Stimulated activated CD8-positive, alpha-beta memory T cell treated with anti-CD3 and anti-CD28 coated beads, Interleukin-7, amount 100 ng/mL, for 1 hour (primary cell): ENCODE measurements at places on chromosomes 4 and X.

- DNase-seq, result no peak
These were observed 136.7 kb downstream of the MAGEC2 start for GRCh38 chrX:142068365-142068764.

DNA sequence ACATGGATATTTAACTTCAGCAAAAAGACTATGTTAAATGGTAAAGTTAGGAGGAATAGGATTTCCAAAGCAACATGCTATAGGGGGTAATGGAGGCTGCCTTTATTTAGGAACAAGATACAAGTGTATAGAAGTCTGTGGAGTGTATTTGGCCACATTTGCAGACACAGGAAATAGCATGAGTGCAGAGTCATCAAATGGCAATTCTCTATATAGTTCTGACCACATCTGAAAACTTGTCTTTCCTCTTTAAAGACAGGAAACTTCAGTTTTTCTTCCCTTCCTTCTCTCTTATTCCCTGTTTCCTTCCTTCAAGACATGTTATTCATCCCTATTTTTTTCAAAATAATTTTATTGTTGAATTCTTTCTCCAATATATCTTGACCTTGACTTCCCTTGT lies 119.3 kb upstream of the PITX2 start:
- DNase-seq, result no peak

DNA sequence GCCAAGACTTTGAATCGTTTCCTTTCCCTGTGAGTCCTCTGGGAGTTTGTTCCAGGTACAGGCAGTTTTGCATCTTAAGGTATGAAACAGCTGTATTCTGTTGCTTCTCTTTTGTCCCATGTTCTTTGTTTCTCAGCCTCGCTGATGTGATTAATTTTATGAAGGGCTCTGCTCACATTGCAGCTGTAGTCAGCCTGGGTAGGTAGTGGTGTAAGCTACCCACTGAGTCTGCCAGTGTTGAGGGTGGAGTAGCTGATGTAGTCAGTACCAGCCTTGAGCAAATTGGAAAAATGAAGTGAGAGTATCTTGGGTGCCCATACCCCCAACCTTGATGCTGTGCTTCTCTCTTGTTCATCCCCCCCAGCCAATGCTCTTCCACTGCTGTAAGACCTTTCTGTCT lies 139.6 kb upstream of the SMIM31 start:
- no peak for DNase-seq

- DNase-seq, result no peak
These were observed 17.0 kb downstream of the RBMX2 start for GRCh38 chrX:130418740-130419139.

DNA sequence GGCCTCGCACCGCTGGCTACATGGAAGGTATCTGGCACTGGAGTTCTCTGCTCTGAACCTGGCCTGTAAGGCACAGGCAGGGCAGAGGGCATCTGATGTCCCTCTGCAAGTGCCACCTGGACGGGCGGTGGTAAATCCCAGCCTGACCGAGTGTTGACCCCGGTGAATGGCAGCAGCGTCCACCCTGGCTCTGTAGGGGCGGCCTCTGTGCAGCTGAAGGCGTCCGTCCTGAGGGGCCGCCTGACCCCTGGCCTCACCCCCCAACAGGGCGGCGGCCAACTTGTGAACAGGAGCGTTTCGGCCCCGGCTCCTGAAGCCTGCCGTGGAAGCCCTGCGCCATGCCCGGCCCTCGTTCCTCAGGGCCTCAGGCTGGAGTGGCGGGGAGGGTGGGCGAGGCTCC lies 51.4 kb downstream of the CPZ start:
- DNase-seq, result no peak

DNA sequence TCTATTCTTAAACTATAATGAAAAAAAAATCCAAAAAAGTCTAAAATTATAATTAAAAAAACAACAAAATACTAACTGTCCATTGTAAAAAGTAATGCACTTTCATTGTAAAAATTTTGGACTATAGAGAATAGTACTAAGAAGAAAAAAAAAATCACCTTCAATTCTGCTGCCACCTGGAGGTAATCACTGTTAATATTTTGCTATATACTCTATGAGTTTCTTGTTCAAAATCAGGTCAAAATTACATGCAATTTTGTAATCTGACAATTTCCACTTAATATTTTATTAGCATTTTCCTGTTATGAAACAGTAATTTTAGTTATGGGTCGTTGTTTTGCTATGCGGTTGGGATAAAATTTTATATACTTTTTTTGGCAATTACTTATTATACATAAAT lies 62.0 kb downstream of the HTT start:
- no peak for DNase-seq

- DNase-seq, result no peak
These were observed 103.5 kb upstream of the NOCT start for GRCh38 chr4:138911909-138912703.

DNA sequence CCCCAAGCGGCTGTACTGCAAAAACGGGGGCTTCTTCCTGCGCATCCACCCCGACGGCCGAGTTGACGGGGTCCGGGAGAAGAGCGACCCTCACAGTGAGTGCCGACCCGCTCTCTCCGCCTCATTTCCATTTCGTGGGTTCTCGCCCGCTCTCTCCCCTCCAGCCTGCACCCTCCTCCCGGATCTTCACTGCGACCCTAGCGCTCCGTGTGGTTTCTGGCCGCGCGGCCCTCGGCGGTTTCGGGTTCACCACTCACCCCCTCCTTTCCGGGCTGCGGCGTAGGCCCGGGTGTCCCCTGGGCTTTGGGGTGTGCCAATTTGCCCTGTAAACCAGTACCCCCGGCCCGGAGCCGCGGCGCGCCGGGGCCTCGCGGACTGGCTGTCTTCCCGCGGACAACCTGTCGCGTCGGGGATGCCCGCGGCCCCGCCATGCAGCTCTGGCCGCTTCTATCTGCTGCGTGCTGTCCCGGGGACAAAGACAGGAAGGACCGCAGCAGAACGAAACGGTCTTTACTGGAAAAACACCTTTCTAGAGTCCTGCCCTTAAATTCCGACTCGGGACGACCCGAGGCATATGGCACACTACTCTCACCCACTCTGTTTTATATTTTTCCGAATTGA lies 737 bp downstream of the FGF2 start:
- no peak for DNase-seq

- no peak for DNase-seq
These were observed 1.0 kb downstream of the AGA start for GRCh38 chr4:177441061-177441802.

DNA sequence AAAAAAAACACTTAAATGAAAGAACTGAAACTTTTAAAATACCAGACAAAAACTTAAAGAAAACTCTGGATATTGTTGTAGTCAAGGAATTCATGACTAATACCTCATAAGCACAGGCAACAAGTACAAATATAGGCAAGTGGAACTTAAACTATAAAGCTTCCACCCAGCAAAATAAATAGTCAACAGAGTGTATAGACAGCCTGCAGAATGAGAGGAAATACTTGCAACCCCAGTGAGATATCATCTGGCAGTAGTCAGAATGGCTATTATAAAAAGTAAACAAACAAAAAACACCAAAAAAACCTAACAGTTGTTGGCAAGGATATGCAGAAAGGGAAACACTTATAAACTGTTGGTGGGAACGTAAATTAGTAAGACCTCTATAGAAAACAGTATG lies 9.6 kb upstream of the RPS6KA6 start:
- DNase-seq, result no peak

- no peak for DNase-seq
These were observed 296.9 kb downstream of the INPP4B start for GRCh38 chr4:142549248-142549647.

DNA sequence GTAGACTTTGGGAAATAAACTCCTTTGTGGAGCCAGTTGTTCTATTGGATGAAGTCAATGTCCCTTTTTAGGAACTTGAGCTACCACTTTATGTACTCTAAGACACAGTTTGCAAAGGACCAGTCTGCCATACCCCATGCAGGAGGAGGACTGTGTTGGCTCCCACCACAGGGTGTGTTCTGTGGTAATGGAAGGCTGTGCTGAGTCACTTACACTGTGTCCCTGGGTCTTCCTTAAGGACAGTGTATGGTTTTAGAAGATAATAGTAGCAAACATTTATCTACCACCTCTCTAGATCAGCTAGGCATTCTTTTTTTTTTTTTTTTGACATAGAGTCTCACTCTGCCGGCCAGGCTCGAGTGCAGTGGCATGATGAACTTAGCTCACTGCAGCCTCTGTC lies 184.0 kb upstream of the PGRMC2 start:
- DNase-seq, result no peak

- DNase-seq, result no peak
These were observed 5.9 kb upstream of the PLA2G12A start for GRCh38 chr4:109735566-109736365.

DNA sequence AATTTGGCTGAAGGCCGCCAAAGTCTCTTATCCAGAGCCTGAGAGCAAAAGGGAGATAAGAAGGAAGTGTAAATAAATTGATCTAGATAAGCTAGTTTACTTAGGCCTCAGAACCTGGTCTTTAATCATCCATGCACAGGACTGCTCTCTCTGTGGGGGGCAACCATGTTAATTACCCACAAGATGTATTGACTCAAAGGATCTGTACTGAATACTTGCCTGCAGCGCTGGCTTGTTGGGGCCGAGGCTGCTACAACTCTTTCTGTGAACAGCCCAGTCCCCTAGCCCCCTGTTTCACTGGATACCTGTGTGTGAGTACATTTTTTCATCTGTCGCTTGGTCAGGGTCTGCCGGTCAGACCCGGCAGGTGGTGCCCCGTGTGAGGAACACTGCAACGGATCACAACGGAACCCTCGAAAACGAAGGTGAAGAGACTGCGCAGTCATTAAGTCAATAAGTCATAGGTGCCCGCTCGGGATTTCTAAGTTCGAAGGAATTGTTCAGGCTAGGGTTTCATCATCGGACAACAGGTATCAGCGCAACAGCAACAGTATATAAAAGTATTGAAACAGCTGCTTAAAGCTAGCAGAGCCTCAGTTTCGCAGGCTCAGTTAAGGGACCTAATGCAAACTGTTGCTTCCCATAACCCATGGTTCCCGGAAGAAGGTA lies 8.3 kb downstream of the MAGEA11 start:
- DNase-seq, result no peak

DNA sequence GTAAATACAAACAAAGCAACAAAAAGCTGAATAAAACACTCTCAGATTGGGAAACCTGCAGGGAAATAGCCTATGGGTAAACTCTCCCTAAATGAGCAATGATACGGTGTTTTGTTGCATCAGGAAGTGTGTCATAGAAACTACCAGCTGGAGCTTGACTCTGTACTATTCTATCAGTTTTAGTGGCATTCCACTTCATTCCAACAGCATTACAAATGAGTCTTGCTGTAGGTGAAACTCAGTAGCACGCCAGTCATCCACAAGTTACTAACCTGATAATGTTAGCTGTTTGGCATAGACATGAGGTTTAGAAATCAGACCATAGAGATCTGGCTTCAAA lies 24.9 kb downstream of the FGFBP1 start:
- no peak for DNase-seq

DNA sequence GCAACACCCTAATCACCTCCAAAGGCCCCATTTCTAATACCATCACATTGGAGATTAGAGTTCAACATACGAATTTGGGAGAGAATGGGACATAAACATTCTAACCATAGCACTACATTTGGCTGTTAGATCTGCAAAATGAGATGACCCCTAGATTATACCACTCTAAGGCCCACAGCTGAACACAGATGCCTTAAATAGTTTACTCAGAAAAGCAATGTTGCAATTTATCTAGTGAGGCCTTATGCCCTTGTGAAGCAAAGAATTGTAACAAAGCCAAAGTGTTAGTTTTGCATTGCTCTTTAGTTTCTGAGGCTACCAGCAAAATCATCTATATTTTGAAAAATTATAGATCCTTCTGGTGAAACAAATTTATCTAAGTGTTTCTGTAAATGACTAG lies 31.6 kb upstream of the ARHGEF6 start:
- DNase-seq, result no peak

DNA sequence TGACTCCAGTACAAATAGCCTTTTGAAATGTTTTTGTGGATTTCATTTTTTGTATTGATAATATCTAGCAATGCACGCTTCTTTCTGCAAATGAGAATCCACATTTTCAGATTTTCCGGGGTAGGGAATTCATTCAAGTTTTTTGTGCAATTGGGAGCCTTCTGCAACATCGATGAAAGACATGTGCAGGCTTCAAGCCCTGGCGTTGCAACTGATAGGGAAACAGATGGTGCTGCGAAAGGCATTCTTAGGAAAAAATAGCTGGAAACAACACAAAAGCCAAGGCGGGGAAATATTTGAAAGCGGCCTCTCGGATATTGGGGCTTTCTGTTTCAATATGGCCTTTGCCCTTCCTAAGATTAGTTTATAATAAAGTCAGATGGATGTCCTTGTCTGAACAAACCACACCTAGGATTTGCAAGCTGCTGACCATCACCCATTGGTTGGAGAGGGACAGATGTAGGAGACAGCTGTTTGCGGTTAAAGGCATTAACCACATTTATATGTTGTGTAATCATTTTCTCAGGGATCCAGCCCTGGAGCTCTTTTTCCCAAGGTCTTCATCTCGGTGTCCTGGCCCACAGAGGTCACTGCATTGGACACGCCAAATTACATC lies 136.5 kb downstream of the PRKX start:
- no peak for DNase-seq

DNA sequence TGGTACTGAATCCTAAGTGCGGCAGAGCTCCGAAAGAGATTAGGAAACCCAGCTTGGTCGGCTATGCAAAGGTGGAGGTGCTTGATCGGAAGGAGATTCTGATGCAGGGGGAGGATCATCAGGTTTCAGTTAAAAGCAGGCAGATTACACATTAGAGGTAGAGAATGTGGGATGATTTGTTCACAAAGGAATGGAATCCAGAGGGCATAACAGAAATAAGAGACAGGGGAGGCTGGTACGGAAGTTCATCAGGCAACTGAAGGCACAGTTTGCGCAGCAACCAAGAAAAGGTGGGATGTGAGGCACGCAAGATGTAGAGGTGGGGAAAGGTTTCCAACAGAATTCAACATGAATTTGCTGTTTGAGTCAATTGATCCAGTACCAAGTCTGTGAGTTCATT lies 424 bp upstream of the ZNF330 start:
- DNase-seq, result no peak

DNA sequence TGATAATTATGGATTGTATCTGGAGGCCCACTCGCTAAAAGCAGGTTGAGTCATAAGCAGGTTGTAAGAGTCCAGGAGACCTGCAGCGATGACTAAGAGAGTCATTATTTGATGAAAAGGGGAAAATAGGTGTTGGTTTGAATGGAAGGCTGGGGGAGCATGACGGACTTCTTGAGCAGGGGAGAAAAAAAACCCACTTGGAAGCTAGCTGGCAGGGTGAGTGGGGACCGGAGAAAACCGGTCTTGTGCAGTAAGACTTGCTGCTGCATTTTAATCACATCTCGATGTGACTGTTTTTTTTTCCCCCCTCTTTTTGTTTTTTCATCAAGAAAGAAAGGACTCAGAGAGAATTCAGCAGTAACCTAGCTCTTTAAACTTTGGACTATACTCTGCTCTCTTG lies 90.0 kb downstream of the IGSF1 start:
- DNase-seq, result no peak

- no peak for DNase-seq
These were observed 4.0 kb downstream of the HAND2 start for GRCh38 chr4:173526027-173526482.
